Stimulated activated CD8-positive, alpha-beta memory T cell treated with anti-CD3 and anti-CD28 coated beads, Interleukin-12 subunit alpha, Interleukin-12 subunit beta, amount 100 ng/mL, for 4 hours (primary cell): ENCODE measurements at places on chromosomes 1 and 21.

GRCh38 chr1:34060901-34061415 lies 104.1 kb downstream of the CSMD2 start:
- DNase-seq, result no peak

- DNase-seq, result no peak
Observed at GRCh38 chr1:17113963-17114362, 5.3 kb downstream of the PADI2 start.

DNA sequence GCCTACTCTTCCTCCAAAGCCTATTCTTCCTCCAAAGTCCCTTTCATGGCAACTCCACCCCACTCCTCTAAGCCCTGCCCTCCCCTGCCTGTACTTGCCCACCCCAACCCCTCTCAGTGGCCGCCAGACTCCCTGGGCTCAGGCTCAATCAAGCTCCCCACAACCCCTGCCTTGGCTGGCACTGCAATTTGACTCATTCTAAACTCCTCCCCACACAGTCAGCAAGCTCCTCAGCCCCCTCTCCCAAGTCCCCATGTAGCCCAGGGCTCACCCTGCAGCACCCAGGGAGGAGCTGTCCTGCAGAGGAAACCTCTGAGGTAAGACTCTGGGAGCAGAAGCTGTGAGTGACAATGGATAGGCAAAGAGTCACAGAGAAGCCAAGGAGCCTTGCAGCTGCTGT lies 3.6 kb upstream of the VSIG8 start:
- DNase-seq, result no peak

DNA sequence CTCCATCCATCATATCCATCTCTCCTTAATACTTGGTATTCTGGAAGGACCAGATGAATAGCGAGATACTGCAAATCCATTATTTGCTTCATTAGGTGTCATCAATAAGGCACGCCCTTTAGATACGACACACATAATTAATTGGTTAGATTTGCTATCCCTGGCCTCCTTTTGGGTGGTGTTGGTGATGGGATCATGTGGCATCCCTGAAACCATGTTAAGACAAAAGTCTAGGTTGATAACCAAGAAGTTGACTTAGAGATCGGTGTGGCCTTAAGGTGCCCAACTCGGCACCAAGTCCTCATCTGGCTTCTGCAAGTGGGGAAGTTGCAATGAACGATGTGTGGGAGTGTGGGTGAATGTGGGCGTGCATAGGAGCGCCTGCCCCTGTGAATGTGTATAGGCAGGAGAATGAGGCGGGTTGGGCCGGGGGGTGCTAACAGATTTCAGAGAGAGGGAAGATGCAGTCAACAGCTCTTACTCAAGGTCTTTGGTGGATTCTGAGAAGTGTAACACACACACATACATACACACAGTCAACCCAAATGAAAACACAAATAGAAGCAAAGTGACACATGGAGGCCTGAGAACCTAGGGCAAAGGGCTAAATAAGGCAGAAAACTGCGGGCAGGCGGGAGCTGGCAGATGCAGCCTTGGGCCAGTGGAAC lies 415.7 kb upstream of the ESRRG start:
- DNase-seq, result no peak

DNA sequence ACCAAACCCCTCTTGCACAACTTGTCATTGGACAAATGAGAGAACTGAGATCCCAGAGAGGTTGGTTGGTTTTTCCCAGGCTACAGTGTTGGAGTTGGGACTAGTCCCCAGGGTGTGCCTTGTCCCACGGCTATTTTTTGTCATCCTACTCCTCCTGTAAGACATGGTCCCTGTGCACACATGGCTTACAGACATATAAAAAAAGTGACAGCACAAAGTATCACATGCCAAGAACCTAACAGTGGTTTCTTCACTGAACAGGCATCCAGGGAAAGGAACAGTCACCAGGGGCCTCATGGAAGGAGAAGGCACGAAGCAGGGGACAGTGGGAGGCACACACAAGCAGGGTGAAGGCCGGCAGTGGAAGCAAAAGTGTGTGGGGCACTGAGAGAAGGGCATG lies 36.5 kb downstream of the SERBP1 start:
- DNase-seq, result no peak

GRCh38 chr1:219837274-219837993 lies 90.9 kb downstream of the SLC30A10 start:
- no peak for DNase-seq

GRCh38 chr1:6207075-6207885 lies 1.4 kb downstream of the RNF207 start:
- no peak for DNase-seq

DNA sequence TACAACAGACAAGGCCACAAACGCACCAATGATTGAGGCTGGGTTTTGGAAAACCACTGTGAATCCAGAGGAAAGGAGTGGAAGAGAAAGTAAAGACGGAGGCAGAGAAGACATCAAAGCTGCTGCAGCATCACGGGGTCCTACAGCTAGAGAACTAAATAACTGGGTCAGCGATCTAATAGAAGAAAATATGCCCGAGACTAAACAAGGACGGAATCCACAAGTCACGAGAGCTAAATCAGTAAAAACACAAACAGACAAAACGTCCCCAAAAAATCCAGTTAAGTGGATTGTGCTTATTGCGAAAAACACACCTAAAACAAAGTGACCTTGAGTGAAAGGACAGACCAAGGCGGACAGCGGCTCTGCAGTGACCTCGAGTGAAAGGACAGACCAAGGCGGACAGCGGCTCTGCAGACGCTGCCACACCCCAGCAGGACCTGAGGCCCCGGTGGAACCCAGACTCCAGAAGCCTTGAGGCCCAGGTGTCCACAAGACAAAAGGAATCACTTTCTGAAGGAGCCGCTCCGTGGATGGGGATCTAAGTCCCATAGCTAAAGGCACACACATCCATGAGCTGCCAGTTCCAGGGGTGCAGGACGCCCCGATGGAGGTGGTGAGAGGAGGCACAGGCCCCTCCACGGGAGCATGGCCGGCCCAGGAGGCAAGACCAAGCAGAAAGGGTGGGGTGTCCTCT lies 6.0 kb downstream of the FTCD start:
- no peak for DNase-seq

DNA sequence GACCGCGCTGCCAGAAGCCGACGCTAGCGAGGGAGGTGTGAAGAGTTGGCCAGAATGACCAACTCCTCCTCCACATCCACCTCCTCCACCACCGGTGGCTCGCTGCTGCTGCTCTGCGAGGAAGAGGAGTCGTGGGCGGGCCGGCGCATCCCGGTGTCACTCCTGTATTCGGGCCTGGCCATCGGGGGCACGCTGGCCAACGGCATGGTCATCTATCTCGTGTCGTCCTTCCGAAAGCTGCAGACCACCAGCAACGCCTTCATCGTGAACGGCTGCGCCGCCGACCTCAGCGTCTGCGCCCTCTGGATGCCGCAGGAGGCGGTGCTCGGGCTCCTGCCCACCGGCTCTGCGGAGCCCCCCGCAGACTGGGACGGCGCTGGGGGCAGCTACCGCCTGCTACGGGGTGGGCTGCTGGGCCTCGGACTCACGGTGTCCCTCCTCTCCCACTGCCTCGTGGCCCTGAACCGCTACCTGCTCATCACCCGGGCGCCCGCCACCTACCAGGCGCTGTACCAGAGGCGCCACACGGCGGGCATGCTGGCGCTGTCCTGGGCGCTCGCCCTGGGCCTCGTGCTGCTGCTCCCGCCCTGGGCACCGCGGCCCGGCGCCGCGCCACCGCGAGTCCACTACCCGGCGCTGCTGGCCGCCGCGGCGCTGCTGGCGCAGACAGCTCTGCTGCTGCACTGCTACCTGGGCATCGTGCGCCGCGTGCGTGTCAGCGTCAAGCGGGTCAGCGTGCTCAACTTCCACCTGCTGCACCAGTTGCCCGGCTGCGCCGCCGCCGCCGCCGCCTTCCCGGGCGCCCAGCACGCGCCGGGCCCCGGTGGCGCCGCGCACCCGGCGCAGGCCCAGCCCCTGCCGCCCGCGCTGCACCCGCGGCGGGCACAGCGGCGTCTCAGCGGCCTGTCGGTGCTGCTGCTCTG lies 1.2 kb downstream of the GPR88 start:
- peak; percentile 8 for DNase-seq

- peak; percentile 40 for DNase-seq
Observed at GRCh38 chr21:46052703-46053651, 44.9 kb upstream of the COL6A2 start.

DNA sequence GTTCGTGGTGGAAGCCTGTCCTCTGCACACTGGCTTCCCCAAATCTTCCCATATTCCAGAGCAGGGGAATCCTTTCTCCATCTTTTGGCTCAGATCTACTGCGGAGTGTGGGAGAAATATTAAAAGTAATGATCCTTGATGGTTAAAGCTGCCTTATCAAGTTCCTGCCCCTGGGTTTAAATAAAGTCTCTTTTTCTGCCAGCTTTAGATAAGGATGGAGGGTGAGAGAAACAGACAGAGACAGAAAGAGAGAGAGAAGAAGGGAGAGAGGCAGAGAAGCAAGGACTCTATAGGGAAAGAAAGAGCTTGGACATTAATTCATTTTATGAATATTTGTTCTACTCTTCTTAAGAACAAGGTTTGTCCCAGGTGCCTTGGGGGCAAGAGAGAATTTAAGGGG lies 98.0 kb downstream of the KCNJ15 start:
- DNase-seq, result no peak

DNA sequence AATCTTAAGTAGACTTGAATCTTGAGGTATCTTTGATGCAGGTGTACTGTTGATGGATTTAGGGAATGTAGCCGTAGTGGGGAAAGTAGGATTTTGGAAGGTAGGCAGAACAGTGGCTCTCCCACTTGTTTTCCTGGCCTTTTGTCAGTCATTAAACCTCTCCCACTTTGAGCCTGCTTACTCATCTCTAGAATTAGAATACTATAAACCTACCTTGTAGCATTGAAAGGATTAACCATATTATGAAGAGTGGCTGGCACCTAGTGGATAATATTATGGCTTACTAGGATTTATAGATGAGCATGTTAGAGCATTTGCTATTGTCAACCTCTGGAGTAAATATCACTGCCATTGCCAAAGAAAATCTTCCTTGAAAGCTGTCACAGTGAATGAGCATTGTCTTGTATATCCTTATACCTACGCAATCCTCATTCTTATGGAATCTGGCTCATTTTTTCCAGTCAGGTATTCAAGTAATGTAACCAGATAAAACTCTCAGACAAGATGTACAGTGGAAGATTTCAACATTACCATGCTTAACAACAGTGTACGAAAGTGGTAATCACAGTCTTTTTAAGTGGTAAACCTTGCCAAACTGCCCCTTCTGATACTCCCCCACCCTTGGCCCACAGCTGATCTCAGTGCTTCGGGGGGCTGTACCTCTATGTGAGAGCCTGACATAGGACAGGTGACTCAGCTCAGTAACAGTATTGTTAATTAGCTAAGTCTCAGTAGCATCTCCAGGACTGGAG lies 44.4 kb downstream of the SH3GLB1 start:
- DNase-seq, result no peak

- no peak for DNase-seq
Observed at GRCh38 chr1:116474921-116475849, 95.6 kb downstream of the CD58 start.

DNA sequence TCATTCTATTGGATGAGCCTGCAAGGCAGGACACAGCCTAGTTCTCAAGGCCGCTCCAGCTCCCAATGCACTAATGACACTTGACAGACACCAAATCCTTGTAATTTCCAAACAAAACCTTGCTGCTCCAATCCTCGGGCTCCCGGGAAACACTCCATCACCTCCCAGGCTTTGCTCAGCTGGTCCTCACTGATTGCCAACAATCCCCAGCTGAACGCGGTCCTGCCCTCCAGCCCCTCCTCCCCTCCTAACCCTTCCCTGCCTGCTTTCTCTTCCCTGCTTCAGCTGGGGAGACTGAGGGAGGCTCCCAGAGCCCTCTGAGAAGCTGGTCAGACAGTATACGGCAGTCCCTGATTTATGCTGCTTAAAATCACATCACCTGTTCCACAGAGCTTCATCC lies 114.4 kb upstream of the TNR start:
- DNase-seq, result no peak

- DNase-seq, result no peak
Observed at GRCh38 chr1:153852170-153852569, 70.6 kb downstream of the GATAD2B start.

GRCh38 chr1:8256321-8256720 lies 61.6 kb upstream of the SLC45A1 start:
- DNase-seq, result no peak

DNA sequence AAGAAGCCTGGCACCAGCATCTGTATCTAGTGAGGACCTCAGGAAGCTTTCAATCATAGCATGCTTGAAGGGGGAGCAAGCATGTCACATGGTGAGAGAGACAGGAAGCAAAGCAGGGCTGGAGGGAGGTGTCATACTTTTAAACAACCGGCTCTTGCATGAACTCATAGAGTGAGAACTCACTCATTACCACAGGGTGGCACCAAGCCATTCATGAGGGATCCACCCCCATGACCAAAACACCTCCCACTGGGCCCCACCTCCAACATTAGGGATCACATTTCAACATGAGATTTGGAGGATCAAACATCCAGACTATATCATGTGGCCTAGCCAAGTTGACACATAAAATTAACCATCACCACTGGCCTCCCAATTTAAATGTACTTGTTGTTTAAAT lies 125.1 kb upstream of the KCND3 start:
- DNase-seq, result no peak

DNA sequence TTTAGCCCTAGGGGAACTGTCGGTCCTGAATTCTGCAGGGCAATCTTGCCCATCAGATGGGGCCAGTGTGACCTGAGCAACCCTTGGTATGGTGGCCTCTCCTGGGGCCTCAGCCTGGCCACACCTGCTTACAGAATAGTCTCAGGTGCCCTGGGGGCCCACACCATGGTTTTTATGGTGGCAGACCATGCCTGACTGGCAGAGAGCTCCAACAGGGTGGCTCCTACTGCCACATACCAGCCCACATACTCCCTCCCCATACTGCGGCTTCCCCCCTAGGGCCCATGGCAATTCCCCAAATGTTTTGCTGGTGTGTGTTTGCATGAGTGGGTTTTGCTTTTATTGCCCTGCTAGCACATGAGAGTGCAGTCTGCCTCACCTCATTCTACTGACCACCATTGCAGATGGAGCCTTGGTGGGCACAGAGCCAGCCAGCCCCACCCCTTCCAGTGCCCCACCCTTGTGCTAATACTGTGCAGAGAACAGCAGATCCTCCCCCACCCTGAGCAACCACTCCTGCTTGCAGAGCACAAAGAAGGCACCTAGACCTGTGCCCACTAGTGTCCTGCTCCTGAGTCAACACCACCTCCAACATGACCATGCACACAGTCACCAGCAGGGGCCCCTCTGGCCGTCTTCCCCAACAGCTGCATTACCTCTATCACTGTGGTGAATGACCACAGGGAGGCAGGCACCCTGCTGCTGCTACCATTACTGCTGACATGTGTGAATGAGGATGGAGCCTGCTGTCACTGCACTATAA lies 86.8 kb downstream of the GDAP2 start:
- no peak for DNase-seq

DNA sequence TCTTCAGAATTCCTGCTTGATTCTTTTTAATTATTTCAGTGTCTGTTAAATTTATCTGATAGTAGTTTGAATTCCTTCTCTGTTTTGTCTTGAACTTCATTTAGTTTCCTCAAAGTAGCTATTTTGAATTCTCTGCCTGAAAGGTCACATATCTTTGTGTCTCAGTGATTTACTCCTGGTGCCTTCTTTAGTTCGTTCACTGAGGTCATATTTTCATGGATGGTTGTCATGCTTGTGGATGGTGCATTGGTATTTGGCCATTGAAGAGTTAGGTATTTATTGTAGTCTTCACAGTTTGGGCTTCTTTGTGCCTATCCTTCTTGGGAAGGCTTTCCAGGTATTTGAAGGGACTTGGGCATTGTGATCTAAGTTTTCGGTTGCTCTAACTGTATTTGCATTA lies 267.9 kb downstream of the HHAT start:
- no peak for DNase-seq

GRCh38 chr1:150552128-150552910 lies 3.1 kb downstream of the ADAMTSL4 start:
- DNase-seq, result no peak
